Upper lobe of left lung (tissue), 6 donors: ENCODE measurements at places on chromosomes 12 and 14. TPM values are rescaled to one million over a fixed set of nuclear protein-coding genes. Genes with fewer than 3 reads are reported as not detected.

DNA sequence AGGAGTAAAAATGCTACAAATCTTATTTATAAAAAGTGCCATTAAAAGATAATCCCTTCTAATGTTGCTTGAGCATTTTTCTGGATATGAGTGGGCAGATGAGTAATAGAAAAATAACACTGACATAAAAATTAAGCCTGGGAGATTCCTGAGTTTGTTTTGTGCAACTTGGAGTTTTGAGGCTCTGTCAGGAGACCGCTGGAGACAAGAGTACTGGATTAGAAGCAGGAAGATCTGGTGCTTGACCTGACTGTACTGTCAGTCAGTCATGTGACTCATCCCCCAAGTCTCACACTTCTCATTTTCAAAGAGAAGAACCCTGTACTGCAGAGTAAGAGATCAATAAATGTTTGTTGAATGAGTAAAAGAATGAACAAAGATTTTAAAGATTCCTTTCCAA is 29.4 kb downstream of the ANO4 start:
- no peaks in the 10 kb centered on the region for H3K27me3 ChIP-seq
- H3K36me3 ChIP-seq, result no peaks in the 10 kb centered on the region
- DNase-seq, result no peak
- no peaks in the 10 kb centered on the region for H3K4me1 ChIP-seq
- no peak overlapping the region for H3K4me3 ChIP-seq

CTSG gene
- not detected for total RNA-seq

MGAT4C gene
- 0.43 TPM for total RNA-seq

RERGL gene
- total RNA-seq, result 0.29 TPM

DNA sequence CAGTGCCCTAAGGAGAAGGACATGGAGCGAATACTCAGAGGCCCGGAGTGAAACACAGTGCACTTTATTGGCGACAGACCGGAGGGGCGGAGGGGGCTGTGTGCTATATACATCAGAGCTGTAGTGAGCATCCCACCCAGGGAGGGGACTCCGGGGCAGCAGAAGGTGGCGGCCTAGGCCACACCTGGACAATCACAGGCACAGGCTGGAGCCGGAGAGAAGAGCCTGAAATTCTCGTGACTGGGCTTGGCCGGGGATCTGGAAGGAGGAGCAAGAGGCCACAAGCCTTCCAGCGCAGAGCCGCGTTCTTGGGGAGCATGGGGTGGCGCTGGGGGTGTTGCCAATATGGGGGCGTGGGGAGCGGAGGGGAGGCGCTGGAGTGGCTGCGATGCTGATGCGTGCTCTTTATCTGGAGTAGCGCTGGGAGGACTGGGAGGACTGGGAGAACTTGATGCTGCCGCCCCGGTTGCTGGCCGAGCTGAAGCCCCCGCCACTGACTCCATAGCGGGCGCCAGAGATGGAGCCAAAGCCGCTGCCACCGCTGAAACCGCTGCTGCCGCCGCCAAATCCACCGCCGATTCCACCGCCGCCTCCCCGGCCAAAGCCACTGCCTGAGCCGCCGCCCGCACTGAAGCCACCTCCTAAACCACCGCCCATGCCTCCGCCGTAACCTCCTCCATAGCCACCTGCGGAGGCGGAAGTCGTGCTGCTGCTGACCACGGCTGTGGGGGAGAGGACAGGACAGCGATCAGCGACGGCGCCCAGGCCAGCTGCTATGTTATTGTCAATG is 6.1 kb downstream of the KRT3 start:
- H3K4me3 ChIP-seq, result no peak overlapping the region
- no peaks in the 10 kb centered on the region for H3K36me3 ChIP-seq
- peak; percentile 84 for DNase-seq
- H3K4me1 ChIP-seq, result peaks cover 20% of the 10 kb centered on the region
- no peaks in the 10 kb centered on the region for H3K27me3 ChIP-seq
- H3K27ac ChIP-seq, result no peak overlapping the region

GRCh38 chr12:4272424-4273272 is 914 bp upstream of the CCND2 start:
- peak overlapping the region; percentile 87 for H3K27ac ChIP-seq
- H3K27me3 ChIP-seq, result peaks cover 38% of the 10 kb centered on the region
- peak; percentile 52 for DNase-seq

DNA sequence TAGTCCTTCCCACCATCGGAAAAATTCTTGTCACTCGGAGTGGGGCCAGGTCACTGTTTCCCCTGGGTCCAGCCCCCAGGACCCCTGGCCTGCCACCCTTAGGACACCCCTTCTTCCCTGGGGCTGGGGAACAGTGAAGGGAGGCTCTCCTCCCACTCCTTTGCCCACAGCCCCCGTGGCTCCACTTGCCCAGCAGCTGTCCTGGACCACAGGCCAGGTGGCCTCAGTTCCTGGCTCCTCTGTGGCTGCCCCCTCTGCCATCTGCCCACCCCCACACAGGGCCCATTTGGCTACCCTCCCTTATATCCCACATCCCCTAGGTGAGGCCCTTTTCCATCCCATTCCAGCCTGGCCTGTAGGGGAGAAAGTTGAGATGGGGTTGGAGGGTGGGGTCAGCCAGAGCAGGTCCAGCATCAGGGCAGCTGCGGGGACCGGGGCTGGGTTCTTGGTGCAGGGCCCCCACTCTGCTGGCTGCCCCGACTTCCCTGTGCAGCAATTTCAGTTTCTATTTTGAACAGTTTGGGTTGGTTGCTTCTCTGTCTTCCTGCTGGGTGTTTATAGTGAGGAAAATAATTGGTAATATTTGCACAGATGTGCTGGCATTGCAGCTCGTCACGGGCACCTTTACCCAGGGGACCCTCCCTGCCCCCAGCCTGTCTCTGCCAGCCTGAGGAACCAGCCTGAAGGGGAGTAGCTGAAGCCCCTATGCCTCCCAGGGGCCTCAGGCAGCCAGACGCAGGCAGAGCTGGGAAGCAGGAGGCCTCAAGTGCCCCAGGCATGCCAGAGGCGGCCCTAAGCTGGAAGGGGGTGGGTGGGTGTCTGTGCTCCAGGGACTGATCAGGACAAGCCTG is 23.4 kb downstream of the SYNDIG1L start:
- no peaks in the 10 kb centered on the region for H3K36me3 ChIP-seq
- no peak overlapping the region for H3K4me3 ChIP-seq
- H3K4me1 ChIP-seq, result peaks cover 21% of the 10 kb centered on the region
- no peaks in the 10 kb centered on the region for H3K27me3 ChIP-seq

DNA sequence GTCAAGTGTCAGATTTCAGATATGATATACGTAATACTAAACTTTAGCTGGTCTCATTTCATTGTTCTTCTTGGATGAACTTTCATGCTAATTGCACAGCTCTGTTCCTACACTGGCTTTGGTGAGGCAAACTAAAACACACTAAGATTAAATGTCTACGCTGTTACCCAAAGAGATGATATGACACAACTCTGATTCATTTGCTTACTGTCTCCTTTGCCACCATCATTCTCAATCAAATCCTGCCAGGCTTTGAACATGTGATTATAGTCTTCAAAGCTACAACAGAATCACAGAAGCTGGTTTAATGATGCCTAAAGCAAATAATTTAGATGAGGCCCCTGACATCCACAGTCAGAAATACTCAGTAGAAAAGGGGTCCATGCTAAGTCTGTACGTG is 37.7 kb downstream of the MDGA2 start:
- no peak overlapping the region for H3K27ac ChIP-seq
- DNase-seq, result no peak
- no peak overlapping the region for H3K4me3 ChIP-seq
- H3K4me1 ChIP-seq, result no peaks in the 10 kb centered on the region
- no peaks in the 10 kb centered on the region for H3K36me3 ChIP-seq
- H3K27me3 ChIP-seq, result no peaks in the 10 kb centered on the region
